ENCODE measurements at places on chromosomes 5 and 9.

- DNase-seq = no peak
These were observed 429.2 kb downstream of the DMAC1 start for GRCh38 chr9:7370381-7370780.

- DNase-seq = no peak
These were observed 22.4 kb downstream of the C9 start for GRCh38 chr5:39341896-39342295.

DNA sequence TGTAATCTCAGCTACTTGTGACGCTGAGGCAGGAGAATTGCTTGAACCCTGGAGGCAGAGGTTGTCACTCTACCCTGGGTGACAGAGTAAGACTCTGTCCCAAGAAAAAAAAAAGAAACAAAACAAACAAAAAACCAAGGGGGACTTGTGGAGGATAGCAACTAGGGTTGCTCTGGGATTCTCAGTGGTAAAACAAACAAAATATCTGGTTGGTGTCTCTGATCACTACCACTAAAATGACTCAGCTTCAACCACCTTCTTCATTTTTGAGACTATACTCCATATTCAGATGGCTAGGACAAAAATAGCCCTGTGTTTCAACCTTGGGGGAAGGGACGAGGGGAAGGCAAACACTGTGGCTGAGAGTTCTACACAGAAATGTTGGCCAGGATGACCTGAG is 110.3 kb downstream of the ARRDC3 start:
- DNase-seq = no peak

DNA sequence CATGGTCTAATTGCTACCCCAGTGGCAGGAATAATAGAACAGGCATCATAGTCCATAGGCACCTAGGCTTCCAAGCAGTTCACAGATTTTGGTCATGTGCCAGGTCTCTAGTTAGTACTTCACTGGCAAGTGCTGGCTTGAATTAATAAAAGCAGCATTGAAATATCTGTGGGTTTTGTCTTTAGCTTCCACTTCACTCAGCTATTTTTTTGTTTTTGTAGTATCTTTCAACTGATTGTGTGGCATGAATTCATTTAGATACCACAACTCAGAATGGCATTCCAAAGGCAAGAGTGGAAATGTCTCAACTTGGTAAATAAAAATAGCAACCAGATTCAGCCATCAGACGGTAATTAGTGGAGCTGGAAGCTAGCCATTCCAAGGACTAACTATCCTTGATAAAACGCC is 27.9 kb upstream of the ITGA2 start:
- DNase-seq = peak; percentile 18

DNA sequence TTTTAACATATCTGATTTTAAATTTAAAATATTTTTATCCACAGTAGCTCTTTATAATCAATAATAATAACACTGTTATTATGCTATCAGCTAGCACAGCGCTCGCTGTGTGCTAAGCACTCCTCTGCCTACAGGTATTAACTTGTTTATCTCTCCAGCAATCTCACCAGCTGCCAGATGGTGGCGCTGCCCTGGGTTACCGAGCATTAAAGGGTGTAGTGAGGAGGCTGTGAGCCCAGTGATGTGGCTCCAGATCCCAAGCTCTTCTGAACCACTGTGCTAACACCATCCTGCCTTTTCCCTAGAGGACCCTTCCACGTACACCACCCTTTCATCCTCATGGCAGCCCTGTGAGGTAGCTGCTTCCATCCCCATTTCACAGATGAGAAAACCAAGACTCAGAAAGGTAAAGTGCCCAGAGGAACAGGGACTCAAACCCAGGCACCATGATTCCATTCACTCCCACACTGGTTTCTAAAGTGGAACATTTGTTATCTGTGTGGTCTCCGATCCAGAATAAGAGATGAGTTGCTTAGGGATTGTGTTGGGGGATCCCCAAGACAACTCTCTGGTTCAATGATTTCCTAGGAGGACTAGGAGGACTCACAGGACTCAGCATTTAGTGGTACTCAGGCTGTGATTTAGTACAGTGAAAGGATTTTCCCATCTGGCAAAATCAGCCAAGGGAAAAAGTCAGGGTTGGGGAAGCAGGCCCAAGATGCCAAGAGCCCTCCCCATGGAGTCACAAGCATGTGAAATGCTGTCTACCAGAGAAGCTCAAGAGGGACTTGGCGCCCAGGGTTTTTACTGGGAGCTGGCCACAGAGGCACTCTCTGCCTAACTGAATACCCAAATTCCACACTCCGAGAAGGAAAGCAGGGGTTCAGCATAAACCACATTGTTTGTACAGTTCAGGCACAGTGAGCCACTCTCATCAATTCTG is 7.0 kb downstream of the IGFBPL1 start:
- peak; percentile 38 for DNase-seq

DNA sequence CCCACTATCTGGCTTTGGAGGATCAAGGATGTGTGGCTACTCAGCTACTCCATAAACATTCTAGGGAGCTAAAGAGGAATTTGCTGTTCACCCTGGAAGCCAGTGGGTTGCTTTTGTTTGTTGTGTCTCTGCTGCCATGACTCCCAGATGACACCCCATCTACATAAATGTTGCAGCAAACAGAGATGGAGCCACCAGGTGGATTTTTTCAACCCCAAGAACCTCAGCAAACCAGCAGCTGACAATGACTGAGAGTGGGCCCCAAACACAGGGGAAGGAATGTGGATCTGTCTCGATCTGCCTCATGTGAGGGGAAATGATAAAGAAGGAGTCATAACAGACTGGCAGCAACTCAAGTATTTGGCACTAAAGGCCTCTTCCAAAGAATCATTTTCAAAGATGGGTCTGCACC is 132.7 kb upstream of the TNC start:
- DNase-seq = no peak

- DNase-seq = no peak
These were observed 17.4 kb downstream of the ADAMTS19 start for GRCh38 chr5:129477532-129477931.

Data from NCI-H2081 (cell line).